ENCODE measurements at places on chromosomes 2 and 18. TPM values are rescaled to one million over a fixed set of nuclear protein-coding genes. Genes with fewer than 3 reads are reported as not detected.
A peak's percentile ranks its signal among the peaks of the same experiment; 100 is the strongest.

The HADHB gene
- total RNA-seq = 187 TPM

The ANKRD29 gene
- total RNA-seq = 18.2 TPM

GRCh38 chr2:831622-832021 lies 119.0 kb upstream of the SNTG2 start:
- DNase-seq = no peak
- H3K27me3 ChIP-seq = no peaks in the 10 kb centered on the region
- H3K4me1 ChIP-seq = no peaks in the 10 kb centered on the region
- no peaks in the 10 kb centered on the region for H3K36me3 ChIP-seq

DNA sequence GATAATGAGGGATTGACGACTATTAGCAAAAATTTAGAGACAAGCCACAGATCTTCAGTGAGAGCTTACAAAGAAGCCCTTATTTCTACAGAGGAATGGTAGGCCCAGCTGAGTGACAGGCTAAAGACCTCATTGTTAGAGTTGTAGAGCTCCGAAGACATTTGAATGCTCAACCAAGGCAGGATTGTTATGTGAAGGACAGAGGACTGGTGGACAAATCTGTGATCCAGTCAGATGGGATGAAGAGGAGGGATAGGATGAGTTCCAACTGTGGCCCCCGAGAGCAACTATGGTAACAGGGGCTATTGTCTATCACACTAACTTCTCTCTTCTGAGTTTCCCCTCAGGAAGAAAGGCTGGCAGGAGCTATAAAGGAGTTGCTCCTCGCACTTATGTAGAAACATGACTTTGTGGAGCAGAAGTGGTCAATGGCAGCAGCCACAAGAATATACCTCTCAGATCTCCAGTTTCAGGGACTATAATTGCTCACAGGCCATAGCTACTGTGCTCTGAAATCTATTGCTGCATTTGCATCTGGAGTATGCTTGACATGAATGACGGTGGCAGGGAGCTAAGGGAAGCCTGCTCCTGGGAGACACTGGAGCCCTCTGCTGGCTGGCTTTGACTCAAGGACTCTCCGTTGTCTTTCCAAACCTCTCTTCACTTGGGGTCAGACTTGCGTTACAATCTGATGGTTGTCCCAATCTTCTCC lies 50.3 kb upstream of the GREB1L start:
- H3K27ac ChIP-seq = no peak overlapping the region
- H3K36me3 ChIP-seq = no peaks in the 10 kb centered on the region
- no peak overlapping the region for H3K4me3 ChIP-seq
- no peaks in the 10 kb centered on the region for H3K4me1 ChIP-seq

- no peaks in the 10 kb centered on the region for H3K36me3 ChIP-seq
- peaks cover 13% of the 10 kb centered on the region for H3K4me1 ChIP-seq
- H3K27ac ChIP-seq = peak overlapping the region; percentile 87
- no peak overlapping the region for H3K4me3 ChIP-seq
- H3K27me3 ChIP-seq = no peaks in the 10 kb centered on the region
- DNase-seq = peak; percentile 80
These were observed 3.0 kb downstream of the HPCAL1 start for GRCh38 chr2:10305715-10306114.

The SERPINB4 gene
- not detected for total RNA-seq

The ERCC3 gene
- 58.8 TPM for total RNA-seq

All from Peyer's patch (tissue), 4 donors.